Stimulated activated CD8-positive, alpha-beta memory T cell treated with anti-CD3 and anti-CD28 coated beads, Interleukin-4, amount 100 ng/mL, for 1 hour (primary cell): ENCODE measurements at places on chromosomes 4 and X.

DNA sequence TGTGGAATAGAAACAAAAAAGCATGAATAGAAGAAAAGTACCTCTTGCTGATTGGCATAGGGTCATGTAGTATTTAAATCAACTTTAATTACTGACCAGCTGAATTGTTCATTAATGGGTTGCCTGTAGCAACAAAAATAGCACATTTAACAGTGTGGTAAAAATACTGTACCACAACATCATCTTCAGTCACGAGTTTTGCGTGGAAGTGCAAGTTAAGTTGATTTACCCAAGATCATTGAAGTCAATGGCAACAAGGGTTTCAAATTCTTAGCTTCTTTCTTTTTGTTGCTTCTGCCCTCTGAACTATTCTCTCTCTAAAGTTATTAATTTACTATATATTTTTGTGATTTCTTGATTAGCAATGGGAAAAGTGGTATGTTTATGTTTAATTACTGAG lies 526.6 kb downstream of the C4orf33 start:
- no peak for DNase-seq

DNA sequence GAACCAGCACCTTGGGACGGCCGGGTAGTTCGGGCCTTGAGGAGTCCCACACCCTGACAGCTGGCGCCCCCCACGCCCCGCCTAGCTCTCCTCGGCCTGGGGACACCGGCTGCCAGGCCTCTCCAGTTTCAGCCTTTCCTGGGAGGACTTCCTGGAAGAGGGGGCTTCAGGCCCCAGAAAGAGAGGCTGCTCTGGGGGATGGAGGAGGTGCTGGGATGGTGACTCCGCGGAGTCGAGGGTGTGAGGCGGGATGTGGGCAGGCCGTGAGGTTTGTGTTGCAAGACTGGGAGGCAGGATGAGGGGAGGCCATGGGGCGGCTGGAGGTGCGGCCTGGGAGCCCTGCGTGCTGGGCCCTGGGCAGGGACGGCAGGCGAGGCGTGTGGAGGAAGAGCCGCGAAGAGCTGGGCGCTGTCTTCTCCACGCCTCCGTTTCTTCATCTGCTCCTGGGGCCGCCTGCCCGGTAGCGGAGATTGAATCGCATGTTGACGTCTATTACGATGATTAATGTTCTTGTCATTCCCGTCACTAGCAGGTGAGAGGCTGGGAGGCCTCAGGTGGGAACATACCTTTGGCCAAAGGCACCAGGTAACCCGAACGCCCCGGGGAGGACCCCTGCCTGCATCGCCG lies 918 bp upstream of the FGFRL1 start:
- peak; percentile 39 for DNase-seq

- DNase-seq: no peak
These were observed 278.2 kb upstream of the GATB start for GRCh38 chr4:152039023-152039481.

- no peak for DNase-seq
These were observed 3.2 kb downstream of the TDO2 start for GRCh38 chr4:155906554-155907247.

GRCh38 chr4:99832321-99832720 lies 15.7 kb downstream of the DAPP1 start:
- no peak for DNase-seq

DNA sequence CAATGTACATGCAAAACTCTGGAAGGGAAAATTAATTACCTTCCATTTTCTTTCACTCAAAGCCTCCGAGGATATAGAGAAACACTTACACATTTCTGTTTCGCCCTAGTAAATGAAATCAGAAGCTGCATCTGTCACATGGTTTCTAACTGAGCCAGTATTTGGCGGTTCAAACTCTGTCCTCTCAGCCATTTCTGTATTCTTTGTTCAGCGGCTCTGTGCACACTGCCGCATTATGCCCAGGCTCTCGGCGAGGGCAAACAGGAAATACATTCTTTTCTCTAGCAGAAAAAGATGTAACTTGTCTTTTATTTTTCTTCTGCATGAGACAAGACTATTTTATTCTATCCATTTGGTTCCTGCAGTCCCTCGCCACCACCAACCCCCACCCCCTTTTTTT lies 71.4 kb upstream of the GPM6B start:
- DNase-seq: no peak

- DNase-seq: no peak
These were observed 1495.5 kb upstream of the ADGRL3 start for GRCh38 chr4:59704616-59705015.

DNA sequence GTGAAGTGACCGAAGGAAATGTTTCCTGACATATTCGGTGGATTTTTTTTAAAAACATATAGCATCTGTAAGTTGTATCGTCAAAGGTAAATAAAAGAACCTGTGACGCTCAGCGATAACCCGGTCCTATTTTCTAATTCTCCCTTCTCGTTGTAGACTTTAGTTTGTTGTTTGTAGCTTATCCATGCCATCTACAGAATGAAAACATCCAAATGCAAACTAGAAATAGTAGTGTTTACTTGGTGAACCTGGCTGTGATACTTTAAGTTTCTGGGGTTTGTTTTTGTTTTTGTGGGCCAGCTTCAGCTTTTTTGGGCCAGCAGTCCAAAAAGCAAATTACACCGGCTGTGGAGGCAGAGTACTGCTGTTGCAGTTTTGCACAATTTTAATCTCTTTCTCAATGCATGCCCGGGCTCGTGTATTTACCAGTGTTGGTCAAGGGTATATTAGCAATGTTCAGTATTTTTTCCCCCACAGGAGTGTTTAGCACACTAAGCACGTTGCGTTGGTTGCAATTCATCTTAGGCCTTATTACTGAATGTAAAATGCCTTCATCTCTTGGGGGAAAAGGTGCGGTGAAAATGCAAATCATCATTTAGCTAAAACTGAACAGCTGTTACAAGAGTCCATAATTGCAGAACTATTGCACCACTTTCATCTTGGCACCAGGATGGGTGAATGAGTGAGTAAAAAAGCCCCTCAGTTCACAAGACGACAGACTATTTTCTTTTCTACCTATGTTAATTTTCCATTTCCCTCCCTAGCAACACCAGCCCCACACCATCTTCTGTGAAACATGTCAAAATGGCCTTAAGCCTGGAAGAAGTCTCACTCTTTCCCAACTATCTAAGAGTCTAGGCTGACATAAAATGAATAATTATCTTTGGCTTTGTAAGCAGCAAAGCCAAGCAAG lies 1.7 kb upstream of the CNOT6L start:
- no peak for DNase-seq

DNA sequence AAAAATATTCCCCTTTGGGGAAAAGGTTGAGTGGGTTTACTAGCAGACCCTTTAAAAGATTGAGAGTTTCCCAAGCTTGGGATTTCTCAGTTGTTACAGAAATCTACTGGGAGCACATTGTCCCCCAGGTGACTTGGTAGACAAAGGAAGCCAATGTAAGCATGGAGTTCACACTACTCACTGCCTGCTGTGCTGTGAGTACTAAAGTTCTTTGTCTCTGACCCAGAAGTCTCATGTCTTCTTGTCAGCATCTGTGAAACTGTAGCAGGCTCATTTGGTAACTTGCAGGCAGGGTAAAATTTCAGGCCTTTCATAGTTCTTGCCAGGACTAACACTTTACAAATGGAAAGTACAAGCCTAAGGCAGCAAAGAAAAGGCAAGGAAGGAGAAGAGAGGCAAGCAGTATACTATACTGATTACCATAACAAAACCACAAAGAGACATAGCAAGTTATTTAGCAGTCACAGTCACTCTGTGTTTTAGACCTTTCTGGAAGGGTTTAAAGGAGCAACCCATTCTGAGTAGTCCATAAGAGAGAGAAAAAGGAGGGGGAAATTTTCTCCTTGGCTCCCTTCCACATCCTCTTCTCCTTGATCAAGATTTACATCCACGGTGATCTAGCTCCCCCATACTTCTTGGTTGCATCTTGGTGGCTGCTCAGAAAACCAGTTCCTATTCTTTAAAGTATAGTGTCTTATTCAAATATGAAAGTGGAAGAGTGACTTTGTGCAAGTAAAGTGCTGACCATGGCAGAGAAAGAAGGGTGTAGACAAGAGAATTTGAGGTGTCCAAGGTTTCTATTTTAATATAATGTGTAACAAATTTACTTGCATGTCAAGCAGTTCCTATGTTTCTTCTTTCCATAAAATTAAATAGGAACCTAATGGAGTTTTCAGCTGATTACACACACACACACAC lies 160.0 kb upstream of the PDE5A start:
- no peak for DNase-seq
